A549 treated with Hydrocortisone at 1 μM for 4 hours (cell line): ENCODE measurements at places on chromosomes 7 and 10. TPM values are rescaled to one million over a fixed set of nuclear protein-coding genes. Genes with fewer than 3 reads are reported as not detected.

Gene TRIL
- total RNA-seq = not detected in 5 replicates

Gene TCAF2
- total RNA-seq = 0.89 to 1.7 TPM (median 1.2 TPM) in 5 replicates

Gene ZNF487
- 4.5 to 7.2 TPM (median 6.3 TPM) in 5 replicates for total RNA-seq

Gene GALNT17
- total RNA-seq = not detected in 5 replicates

Gene PRLHR
- not detected in 5 replicates for total RNA-seq

Gene TMEM120A
- 37.8 to 45.6 TPM (median 45.0 TPM) in 5 replicates for total RNA-seq

Gene AEBP1
- 0.02 to 0.13 TPM (median 0.07 TPM) in 4 of 5 replicates, not detected in the other for total RNA-seq

Gene NHLRC2
- 6.3 to 8.7 TPM (median 7.2 TPM) in 5 replicates for total RNA-seq

Gene SFTPA1
- not detected in 5 replicates for total RNA-seq

Gene TAC1
- total RNA-seq = not detected in 5 replicates

Gene GJD4
- not detected in 5 replicates for total RNA-seq

Gene CYP3A4
- 0.07 to 0.15 TPM in 2 of 5 replicates, not detected in the others for total RNA-seq

Gene TMEM139
- 0.53 to 1.5 TPM (median 0.68 TPM) in 5 replicates for total RNA-seq

Gene PVRIG
- 0.05 TPM in 1 of 5 replicates, not detected in the others for total RNA-seq

Gene FGL2
- not detected in 5 replicates for total RNA-seq

Gene AGBL3
- 0.92 to 1.6 TPM (median 1.4 TPM) in 5 replicates for total RNA-seq

Gene UTF1
- 0.10 TPM in 1 of 5 replicates, not detected in the others for total RNA-seq
